ENCODE measurements at places on chromosomes 2 and 18. TPM values are rescaled to one million over a fixed set of nuclear protein-coding genes. Genes with fewer than 3 reads are reported as not detected.

The ZCCHC2 gene
- 18.2 TPM for total RNA-seq

DNA sequence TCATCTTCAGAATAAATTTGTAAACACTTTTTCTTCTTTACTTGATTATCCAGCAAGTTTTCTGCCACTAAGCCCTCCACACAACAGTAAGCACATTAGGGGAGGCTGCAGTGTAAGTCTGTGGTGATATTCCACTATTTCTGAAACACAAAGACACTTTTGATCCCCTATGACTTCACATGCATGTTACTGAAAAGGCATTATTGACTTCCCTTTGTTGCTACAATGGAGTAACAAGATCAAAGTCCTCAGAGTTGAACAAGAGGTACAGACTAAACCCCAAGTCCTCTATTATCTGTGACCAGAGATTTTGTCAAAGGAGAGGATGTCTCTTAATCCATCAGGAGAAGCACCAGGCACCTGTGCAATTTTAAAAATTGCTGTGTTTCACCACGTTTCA, 157.9 kb downstream of the CD226 start:
- DNase-seq, result no peak

DNA sequence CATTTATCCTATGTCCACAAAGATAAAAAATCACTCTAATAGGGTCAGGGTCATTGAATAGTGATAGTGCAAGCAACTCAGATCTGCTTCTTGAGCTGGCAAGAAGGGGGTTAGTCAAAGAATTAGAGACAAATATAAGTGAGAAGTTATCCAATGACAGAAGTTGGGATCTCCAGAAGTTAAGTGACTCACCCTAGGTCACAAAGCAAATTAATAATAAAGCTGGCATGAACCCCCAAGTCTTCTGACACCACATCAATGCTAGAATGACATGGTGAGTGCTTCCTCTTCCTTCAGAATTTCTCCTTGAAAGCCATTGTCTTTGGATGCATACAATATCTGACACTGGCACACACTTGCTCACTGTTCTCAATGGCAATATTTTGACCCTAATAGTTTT, 343.5 kb downstream of the RIT2 start:
- no peak for DNase-seq

The BOD1L2 gene
- total RNA-seq, result not detected

The ALK gene
- total RNA-seq, result not detected

The GEN1 gene
- 24.0 TPM for total RNA-seq
